Effector memory CD4-positive, alpha-beta T cell (primary cell): ENCODE measurements at places on chromosomes 11 and 22.

- no peak overlapping the region for H3K4me3 ChIP-seq
- DNase-seq: no peak
- no peaks in the 10 kb centered on the region for H3K4me1 ChIP-seq
- H3K36me3 ChIP-seq: no peaks in the 10 kb centered on the region
- H3K27ac ChIP-seq: no peak overlapping the region
Measured at GRCh38 chr11:70087446-70088167, 9.5 kb downstream of the ANO1 start.

GRCh38 chr11:58506935-58507334, 970 bp downstream of the OR5B21 start:
- no peak overlapping the region for H3K27ac ChIP-seq
- H3K4me1 ChIP-seq: no peaks in the 10 kb centered on the region
- H3K4me3 ChIP-seq: no peak overlapping the region
- DNase-seq: no peak

- no peak overlapping the region for H3K27ac ChIP-seq
- no peak overlapping the region for H3K4me3 ChIP-seq
- no peaks in the 10 kb centered on the region for H3K36me3 ChIP-seq
- H3K27me3 ChIP-seq: no peaks in the 10 kb centered on the region
- H3K4me1 ChIP-seq: no peaks in the 10 kb centered on the region
Measured at GRCh38 chr11:3626250-3626960, 15.4 kb downstream of the ART5 start.

DNA sequence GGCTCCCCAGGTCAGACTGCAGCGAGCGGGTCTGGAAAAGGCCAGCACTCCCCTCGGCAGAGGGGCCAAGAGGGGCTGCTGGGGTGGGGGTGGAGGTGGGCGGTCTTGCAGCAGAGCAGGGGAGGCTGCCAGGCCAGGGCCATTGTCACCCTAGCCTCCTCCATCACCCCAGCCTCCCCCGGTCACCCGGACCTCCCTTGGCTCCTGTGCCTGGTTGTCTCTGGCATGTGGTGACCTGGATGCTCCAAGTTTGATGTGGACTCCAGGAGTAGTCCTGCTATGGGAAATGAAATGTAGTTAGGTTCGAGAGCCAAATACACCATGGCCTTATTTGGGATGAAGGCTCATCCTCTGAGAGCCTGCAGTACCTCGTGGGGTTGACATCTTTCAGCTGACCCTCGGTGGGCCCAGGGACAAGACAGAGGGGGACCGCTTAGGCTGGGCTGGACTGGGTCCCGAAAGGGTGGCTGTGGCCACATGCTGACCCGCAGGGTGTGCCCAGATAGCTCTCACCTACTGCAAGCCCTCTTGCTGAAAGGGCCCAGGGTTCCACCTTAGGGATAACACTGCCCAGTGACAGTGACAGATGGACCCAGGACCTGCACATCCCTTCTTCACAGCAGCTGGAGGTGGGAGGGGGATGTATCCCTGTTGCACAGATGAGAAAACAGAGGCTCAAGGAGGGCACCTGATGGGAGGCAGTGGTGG, 24.1 kb downstream of the MRGPRD start:
- no peak overlapping the region for H3K4me3 ChIP-seq
- no peaks in the 10 kb centered on the region for H3K36me3 ChIP-seq
- peaks cover 9% of the 10 kb centered on the region for H3K4me1 ChIP-seq
- no peak for DNase-seq
- no peak overlapping the region for H3K27ac ChIP-seq
